ENCODE measurements at places on chromosomes 1 and 21.

DNA sequence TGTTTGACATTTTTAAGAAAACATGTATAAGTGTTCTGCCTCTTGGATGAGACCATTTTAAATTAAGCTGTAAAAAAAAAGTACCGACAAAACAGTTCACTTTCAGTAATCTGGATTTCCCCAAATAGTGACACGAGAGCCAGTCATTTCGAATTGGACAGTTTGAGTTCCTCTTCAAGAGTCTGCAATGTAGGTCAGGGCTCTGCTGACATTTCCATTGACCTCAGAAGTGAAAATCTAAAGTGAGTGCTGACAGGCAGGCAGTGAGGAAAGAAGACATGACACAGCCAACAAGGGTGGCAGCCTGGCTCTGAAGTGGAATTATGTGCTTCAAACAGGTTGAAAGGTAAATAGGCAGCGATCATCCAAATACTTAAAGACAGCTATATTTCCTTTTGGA, at the start of gene IL23R:
Gene IL23R, plus strand, starts transcription at position 259 of the 400 bp plus-strand sequence. CDS start 1,667 bp downstream, outside the sequence.
- no peak for DNase-seq

GRCh38 chr1:176546825-176547224, 83.8 kb downstream of the PAPPA2 start:
- DNase-seq: no peak

DNA sequence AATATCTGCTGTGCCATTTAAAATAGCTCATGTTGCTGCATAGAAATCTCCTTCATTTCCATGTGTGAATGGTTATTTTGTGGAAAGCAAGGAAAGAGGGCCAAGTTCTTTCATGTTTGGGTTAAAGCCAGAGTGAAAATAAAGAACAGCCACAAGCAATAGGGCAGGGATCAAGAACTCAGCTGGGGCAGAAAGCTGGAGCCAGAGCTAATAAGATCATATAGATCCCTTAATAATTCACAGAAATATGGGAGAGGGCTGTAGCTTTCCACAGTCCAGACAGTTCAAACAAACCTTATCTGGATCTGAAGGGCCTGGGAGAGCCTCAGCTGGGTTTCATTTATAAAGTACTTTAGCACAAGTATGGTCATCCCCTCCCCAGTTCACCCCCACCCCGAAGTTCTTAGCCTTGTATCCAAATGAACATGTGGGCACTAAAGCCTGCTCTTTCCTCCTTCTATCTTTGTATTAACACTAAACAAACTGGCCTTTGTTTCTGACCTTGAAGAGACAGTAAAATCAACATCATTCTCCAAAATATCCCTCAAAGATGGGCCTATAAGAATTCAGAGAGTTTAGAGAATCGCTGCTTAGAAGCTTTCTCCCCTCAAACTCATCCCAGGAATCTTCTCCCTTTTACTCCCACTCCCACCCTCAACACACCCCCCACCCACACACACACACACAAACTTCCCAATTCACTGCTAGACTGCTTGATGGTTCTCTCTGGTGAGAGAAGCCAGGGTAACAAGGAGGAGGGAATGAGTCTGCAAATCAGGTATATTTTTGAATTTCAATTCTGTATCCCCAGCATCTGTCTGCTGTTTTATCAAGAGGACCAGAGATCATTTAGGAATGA, 41.7 kb downstream of the UTP25 start:
- no peak for DNase-seq

- DNase-seq: no peak
Observed at GRCh38 chr1:209430107-209430506, 153.4 kb upstream of the CAMK1G start.

- peak; percentile 44 for DNase-seq
Observed at GRCh38 chr1:179754041-179754624, 11.0 kb downstream of the FAM163A start.

GRCh38 chr1:8077602-8078001, 51.5 kb upstream of the ERRFI1 start:
- no peak for DNase-seq

DNA sequence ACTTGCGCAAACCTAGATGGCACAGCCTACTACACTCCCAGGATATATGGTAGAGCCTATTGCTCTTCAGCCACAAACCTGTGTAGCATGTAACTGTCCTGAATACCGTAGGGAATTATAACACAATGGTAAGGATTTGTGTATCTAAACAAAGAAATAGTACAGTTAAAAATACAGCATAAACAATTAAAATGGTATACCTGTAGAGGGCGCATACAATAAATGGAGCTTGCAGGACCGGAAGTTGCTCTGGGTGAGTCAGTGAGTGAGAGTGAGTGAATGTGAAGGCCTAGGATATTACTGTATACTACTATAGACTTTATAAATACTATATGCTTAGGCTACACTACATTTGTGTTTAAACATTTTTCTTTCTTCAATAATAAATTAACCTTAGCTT, 99.3 kb downstream of the PLD5 start:
- DNase-seq: no peak

GRCh38 chr21:15061279-15061678, 3.5 kb downstream of the NRIP1 start:
- no peak for DNase-seq

- no peak for DNase-seq
Observed at GRCh38 chr1:225871359-225872074, 10.7 kb downstream of the TMEM63A start.

GRCh38 chr21:27825035-27825434, 858.1 kb upstream of the ADAMTS5 start:
- DNase-seq: no peak

GRCh38 chr1:230400007-230400344, 26.2 kb downstream of the PGBD5 start:
- no peak for DNase-seq

- DNase-seq: no peak
Observed at GRCh38 chr1:40658751-40659648, 6.5 kb downstream of the RIMS3 start.

DNA sequence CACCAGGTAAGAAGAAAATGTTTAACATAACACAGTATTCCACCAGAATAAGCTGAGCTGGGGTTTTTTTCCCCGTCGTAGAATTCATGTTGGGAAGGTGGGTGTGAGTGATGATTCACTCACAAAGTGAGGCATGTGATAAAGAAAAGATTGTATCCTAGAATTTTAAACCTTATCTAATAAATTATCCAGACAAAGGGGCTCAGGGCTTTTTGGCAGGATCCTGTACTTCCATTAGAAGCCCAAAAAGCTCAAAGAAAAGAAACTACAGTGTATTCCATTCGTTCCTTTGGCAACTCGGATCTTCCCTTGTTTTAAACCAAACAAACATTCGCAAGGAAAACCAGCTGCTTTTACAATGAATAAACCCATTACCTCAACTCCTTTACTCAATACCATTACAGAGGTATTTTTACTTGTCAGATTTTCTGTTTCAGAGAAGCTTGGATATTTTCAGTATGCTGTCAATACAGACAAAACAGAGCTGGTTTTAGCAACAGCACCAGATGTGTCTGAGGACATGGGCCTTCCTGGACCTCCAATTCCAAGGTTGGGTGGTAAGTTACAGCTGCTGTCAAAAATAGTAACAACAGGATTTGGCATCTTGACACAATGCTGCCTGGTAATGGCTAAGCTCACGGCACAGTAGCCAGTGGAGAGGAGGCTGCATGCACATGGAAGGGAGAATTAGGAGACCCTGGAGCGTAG, 159.9 kb upstream of the RUNX1 start:
- DNase-seq: no peak

DNA sequence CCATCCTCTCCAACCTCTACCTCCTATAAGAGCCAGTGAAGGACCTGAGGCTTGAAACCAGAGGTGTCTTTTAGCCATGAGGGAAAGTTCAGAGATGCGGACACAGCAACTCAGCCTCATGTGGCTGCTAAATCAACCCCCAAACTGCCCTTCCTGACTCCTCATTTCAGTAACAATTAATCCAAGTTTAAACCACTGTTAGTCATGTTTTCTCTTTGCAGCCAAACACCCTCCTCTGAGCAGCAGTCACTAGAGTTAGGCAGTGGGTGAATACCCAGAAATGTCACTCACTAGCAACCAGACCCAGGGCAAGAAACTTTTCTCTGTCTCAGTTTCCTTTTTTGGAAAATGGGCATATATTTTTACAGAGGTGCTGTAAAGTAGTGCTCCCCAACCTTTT, 71.2 kb downstream of the KCNJ15 start:
- DNase-seq: no peak

GRCh38 chr1:56502700-56503245, 76.6 kb downstream of the PLPP3 start:
- DNase-seq: peak; percentile 24

Measured in AG09309 (cell line).